ENCODE measurements at places on chromosomes 5 and 9.

DNA sequence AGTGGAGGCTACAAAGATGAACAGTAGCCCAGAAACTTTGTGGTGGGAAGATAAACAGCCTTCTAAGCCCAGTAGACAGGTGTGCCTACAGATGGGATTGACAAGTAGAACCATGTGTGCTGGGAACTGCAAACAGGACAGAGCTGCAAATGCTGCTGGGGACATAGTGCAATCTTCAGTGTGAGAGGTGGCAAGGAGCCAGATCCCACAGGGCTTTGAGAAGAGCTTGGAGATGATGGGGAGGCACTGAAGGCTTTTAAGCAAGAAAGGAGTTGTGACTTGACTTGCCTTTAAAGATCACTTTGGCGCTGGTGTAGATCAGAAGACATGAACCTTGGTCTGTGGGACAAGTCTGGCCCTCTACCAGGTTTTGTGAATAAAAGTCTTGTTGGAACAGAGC is 675.2 kb downstream of the ACTL7B start:
- no peak for DNase-seq

GRCh38 chr5:95609711-95610110 is 10.2 kb upstream of the GPR150 start:
- no peak for DNase-seq

DNA sequence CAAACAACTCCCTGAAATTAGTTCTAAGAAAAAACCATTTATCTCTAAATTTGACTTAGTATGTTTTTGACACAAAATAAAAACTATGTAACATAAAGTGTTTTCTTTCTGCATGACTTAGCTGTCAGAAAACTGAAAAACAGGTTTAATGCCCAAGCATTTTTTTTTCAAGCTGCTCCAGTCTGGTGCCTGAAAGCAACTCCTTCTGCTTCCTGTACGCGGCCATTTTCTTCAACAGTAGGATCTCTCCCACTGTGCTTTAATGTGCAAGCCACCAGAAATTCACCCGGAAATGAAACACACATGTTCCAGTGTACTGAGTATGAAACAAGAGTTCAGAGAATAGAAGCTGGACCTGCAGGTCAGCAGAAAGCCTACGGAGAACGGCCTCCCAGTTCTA is 161.2 kb downstream of the MED27 start:
- no peak for DNase-seq

GRCh38 chr9:19376931-19377330 is 3.1 kb downstream of the RPS6 start:
- DNase-seq = no peak

GRCh38 chr5:180112181-180112861 is 40.8 kb upstream of the RNF130 start:
- DNase-seq = no peak

DNA sequence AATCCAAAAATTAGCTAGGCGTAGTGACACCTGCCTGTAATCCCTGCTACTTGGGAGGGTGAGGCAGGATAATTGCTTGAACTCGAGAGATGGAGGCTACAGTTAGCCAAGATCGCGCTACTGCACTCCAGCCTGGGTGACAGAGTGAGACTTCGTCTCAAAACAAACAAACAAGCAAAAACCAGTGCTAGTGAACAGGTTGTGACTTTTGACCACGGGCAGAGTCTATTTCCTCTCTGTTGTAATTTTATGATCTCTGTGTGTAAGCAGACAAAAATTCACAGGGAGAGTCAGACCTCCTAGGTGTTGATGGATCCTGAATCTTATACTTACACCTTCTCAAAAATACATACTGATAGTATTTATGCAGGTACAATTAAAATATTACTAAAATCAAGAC is 65.8 kb downstream of the SPEF2 start:
- no peak for DNase-seq

GRCh38 chr9:17060450-17060849 is 74.4 kb upstream of the CNTLN start:
- DNase-seq = no peak

DNA sequence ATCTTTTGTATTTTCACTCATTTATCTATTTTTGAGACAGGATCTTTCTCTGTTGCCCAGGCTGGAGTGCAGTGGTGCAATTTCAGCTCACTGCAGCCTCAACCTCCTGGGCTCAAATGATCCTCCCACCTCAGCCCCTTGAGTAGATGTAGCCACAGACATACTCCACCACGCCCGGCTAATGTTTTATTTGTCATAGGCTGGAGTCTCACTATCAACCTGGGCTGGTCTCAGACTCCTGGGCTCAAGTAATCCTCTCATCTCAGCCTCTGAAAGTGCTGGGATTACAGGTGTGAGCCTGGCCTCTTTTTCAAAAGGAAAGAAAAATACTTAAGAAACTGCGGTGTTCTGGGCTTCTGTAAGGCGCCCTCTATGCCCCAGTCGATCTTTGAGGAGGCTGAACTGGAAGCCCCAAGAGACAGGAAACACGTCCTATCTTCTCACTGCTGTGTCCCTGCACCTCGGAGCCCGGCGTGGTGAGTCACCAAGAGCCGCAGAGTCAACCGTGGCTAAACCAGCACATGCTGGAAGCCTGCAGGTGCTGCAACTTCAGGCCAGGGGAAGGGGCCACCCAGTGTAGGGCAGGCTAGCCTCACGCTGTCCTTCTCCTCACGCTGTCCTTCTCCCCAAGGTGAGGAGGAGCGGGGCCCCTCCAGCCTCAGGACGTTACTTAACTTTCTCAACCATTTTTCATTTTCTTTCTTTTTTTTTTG is 15.2 kb upstream of the LHX3 start:
- no peak for DNase-seq

DNA sequence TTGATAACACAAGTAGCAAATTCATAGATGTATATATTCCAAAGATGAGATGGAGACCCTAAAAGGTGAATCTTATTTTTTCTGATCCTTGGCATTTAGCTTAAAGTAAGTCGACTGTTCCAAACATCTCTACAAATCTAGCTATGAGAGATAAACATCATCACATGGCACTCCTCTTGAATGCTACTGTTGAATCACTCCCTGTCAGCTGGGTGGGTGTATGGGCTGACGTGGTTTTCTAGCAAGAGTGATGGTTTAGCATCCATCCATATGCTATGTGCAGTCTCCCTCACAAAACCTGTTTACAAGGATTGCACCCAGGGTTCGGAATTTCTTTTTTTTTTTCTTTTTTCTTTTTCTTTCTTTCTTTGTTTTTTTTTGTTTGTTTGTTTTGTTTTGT is 13.8 kb downstream of the ACO1 start:
- no peak for DNase-seq

DNA sequence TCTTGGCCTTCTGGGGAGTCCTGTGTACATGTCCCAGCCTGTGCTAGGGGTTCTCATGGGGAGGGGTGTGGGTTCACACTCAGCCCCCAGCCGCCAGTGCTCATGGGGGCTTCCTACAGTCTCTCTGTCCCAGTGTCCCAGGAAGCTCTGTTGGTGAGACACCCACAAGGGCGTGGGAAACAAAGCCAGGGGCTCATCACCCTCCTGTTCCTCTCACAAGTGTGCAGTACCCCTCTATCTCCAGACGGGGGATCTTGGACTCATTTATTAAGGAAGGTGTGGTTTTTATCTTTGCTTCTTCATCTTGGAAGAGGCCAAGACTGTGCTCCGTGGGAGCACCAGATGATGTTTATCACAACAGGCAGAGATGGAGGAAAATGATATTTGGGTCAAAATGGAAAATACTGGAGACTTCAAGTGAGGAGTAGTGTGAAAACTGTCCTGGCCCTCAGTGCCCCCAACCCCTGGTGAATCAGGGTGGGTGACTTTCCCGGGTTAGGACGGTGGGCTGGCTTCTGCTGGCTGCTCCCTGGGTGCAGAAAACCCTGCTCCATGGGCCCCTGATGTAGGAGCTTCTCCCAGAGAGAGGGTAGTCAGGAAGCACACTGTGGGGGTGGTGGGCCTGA is 15.2 kb downstream of the TMEM171 start:
- DNase-seq = no peak

GRCh38 chr9:33778700-33779351 is 16.5 kb upstream of the PRSS3 start:
- peak; percentile 17 for DNase-seq

DNA sequence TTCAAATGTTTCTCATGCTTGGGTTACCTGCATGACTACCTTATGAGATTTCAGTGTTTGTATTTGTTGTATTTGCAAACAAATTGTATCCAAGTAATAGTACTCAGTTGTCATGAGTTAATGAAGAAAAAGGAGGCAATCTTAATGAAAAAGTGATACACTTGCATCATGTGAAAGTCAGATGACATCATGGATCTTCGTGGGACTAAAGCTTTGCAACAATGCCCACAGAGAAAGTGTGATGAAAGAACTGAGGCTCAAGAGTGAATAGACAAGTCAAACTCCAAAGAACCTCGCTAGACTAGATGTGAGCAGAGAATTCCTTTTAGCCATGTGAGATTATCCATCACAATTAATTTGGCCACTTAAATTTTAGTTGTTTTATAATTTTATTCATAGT is 75.4 kb upstream of the ADRB2 start:
- DNase-seq = no peak

- DNase-seq = no peak
Observed at GRCh38 chr9:92655896-92656536, 13.9 kb downstream of the IPPK start.

DNA sequence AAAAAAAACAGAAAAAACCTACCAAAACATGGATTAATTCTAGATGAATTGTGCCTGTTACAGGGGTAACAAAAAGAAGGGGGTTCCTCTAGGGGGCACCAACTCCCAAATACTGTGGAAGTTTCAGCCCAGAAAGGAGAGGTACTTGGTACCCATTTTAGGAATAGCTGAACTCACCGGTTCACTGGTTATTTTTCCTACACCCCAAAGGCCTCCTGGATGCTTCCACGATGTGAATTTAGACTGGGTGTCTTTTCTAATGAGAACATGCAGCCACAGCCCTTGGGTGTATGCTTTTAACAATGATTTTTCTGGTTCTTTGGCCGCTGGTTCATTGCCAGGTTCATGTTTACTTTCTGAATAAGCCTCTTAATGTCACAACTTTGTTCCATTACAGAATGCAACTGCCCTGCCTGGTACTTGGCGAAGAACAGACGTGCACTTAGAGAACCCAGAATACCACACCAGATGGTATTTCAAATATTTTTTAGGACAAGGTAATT is 46.7 kb downstream of the GARNL3 start:
- DNase-seq = peak; percentile 25

DNA sequence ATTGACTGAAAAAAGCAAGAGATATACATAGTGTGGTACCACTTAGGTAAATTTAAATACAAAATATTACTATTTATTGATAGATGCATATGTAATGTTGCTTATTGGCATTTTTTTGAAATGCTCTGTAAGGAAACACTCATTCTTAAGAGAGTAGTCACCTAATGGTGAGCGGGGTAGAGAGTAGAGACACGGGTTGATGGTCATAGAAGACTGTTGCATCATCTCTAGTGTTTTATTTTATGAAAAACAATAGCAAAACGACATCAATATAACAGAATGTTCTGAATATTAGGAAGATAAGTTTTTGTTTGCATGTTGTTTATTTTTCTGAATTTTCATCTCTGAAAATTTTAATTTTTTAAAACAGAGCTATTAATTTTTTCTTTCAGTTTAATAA is 4.0 kb downstream of the SRP19 start:
- no peak for DNase-seq

DNA sequence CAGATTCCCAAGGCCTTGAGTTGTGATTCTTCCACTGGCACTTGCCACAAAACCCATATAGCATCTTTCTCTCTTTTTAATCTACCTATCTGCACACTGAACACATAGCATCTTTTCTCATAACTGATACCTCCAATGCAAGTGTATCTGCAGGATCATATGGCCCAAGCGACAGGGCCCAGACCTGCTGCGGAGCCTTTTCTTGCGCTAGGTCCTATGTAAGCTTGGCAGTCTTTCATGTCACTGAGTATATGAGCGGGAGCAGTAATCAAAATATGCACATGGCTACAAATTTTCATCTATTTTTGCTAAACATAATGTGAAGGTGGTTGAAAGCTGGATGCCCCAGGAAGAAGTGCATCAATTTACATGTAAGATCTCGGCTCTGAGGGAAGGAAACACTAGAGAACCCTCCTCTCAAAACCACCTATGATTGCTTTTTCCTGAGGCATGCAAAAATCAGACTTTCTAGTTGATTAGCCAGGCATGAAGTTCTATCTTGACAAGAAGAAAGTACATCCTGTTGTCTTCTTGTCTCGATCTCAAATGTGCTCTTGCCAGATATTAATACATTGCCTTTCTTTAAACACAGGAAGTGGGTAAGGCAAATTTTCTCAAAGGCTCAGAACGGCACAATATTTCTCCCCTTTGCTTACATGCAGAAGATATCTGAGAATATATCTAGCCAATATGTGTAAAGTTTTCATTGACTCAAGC is 26.9 kb upstream of the CEMIP2 start:
- peak; percentile 84 for DNase-seq

DNA sequence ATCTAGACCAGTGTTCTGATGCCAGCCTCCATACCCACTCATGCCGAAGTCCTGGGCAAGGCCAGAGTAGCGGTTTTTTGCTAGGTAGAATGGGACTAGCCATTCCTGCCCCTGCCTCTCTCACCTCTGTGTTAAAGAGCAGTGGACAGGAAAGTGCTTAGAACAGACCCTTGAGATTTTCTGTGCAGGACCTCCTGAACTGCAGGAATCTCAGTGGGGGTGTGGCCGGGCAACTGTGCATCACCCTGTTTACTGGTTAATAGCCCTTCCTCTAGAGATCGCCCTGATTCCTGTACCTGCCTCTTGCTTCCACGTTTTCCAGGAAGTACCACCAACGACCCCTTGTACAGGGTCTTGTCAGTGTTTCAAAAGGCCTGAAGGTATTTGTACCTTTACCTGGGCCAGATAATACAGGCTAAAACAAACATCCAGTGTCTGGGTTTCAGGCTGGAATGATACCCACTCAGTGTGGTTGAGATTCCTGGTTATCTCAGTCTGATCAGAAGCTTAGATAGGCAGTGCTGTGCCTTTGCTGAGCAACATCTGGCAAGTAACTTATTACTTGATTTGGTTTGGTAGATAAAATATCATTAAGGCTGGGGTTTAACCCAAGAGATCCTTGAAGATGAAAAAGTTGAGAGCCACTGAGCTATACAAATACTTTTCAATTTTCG is 65.9 kb downstream of the RGS3 start:
- DNase-seq = no peak

- DNase-seq = no peak
Observed at GRCh38 chr5:28275931-28276330, 1237.5 kb upstream of the CDH9 start.

GRCh38 chr9:18793122-18793521 is 239.9 kb downstream of the SAXO1 start:
- DNase-seq = no peak

- no peak for DNase-seq
Observed at GRCh38 chr5:111935835-111936234, 178.8 kb upstream of the NREP start.

All from stimulated activated naive CD4-positive, alpha-beta T cell (primary cell).